Activated T-cell treated with anti-CD3 and anti-CD28 coated beads, Interleukin-2, amount 50 U/mL, for 24 hours (primary cell): ENCODE measurements at places on chromosomes 7 and 10.

DNA sequence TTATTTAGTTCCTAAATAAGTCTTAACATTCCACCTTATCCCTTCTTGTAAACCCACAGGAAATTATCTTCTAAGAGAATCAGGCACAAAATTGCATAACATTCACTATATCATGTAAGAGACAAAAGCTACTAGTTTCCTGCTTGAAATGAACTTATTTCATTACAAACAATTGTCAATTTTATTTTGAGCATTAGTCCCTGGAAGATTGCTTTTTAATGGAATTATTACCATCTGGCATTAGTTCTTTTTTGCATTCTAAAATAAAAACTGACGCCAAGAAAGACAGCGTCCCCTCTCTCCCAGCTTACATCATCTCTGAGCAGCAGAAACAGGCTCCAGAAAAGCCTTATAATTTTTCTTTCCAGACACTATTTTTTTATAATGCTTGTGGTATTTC, 121.8 kb downstream of the NOC3L start:
- DNase-seq: no peak

DNA sequence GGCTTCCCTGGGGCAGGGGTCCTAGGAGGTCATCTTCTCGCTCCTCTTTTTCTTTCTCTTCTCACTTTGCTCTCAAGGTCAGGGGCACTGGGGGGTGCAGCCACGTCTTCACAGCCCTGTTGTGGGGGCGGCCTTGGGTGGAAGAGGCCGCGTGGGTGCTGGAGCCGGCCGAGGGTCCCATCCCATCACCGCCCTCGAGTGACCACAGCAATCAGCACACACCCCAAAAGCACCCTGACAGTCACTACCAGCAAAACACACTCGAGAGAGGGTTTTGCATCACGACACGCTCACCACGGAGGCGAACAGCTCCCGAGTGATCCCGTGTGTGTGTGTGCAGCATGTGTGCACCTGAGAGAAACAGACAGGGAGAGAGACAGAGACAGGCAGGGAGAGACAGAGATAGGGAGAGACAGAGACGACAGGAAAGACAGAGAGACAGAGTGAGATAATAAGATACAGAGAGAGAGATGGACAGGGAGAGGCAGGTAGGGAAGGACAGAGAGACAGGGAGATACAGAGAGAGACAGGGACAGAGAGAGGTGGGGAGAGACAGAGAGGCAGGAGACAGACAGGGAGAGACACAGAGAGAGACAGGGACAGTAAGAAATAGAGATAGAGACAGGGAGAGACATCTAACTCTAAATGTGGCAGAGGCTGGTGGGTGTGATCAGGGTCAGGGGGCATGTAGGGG, 100.9 kb downstream of the WDR37 start:
- peak; percentile 5 for DNase-seq

GRCh38 chr7:147535701-147536111, 1054.9 kb upstream of the C7orf33 start:
- no peak for DNase-seq

DNA sequence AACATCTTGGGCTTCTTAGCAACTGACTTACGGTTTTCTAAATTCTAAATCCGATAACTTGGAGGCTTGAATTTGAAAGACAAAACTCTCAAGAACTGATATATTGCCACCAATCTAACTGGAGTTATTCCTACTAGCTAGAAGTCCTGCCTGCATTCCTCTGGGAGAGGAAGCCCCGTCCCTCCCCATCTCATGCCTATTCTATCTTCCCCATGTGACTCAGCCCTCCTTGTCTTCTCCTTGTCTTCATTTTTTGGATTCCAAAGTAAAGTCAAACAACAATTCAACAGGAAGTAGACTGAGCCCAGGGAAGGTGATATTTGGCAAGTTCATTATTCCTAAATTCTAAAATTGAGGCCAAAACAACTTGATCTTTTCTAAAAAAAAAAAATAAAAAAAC, 587.7 kb downstream of the KCNMA1 start:
- DNase-seq: no peak

DNA sequence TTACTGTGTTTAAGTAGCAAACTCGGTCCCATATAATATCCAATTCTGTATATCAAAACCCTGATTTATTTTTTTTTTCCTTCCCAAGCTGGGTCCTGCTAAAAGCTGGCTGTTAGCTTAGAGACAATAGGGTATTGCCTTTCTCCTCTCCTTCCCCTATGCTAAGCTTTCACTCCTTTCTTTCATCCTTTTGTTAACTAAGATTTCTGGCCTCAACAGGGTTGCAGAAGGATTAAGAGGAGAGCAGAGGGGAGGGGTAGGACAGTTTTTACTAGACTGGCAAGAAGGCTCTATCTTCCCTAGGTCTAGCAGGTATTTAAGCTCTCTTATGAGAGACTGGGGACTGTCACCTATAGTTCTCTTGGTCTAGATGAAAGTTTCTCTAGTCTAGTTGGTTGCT, 229.2 kb downstream of the KCND2 start:
- DNase-seq: no peak

GRCh38 chr7:109637428-109637990, 1067.8 kb downstream of the DNAJB9 start:
- no peak for DNase-seq

DNA sequence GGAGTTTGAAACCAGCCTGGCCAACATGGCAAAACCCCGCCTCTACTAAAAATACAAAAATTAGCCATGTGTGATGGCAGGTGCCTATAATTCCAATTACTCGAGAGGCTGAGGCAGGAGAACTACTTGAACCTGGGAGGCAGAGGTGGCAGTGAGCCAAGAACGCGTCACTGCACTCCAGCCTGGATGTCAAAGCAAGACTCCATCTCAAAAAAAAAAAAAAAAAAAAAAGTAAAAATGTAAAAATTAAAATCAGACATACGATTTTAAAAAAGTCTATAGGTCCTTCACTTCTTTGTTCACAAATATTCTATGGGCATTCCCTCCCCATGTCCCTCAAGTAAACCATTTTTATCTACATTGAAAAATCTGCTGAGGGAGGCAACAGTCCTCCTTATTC, 34.9 kb upstream of the TLL2 start:
- DNase-seq: no peak
